ENCODE measurements at places on chromosomes 16 and 17.

GRCh38 chr17:12883472-12883871, 94.2 kb downstream of the ARHGAP44 start:
- DNase-seq = no peak

GRCh38 chr17:71023249-71024030, 854.1 kb downstream of the KCNJ2 start:
- no peak for DNase-seq

GRCh38 chr17:45895304-45895968, 1.1 kb downstream of the MAPT start:
- DNase-seq = no peak

DNA sequence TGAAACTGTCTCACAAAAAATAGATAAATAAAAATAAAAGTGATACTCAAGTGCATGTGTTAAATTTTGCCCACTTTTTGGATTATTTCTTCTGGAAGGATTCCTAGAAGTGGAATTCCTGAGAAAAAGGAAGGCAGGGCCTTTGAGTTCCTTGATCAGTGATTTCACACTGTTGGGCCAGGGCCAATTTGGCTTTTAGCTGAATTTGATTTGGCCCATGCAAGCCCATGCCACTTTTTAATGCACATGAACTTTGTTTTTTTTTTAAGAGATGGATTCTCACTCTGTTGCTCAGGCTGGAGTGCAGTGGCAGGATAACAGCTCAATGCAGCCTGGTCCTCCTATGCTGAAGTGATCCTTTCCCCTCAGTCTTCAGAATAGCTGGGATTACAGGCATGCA, 96.3 kb downstream of the TNFRSF13B start:
- DNase-seq = no peak

DNA sequence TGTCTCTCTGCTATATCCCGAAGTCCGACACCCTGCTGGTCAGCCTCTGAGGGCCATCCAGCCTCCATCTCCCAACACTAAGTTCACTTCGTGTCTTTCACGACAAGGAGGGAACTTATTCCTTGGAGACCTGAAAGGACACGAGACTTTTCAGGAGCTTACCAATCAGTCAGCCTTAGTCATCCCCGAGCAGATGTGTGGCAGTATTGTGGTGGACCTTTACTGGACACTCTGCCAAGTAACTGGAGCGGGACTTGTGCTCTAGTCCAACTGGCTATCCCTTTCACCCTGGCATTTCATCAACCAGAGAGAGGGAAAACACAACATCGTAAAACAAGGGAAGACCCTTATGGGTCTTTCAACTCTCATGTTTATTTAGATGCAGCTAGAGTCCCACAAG, 87.1 kb downstream of the EMP2 start:
- DNase-seq = no peak

DNA sequence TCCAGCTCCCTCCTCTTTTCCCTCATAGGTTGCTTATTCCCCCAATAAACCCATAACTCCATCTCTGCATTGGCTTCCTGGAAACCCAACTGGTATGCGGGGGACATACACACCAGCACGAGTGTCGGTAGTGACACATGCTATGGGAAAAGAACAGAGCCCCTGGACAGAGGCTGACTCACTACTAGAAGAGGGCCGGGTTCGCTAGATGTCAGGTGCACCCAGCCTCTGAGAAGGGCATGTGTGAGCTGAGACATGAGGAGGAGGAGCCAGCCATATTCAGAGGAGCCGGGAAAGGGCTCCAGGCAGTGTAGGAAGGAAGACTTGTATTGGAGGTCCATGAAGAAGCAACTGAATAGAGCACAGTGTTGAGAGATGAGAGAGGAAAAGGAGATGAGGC, 241.1 kb downstream of the SOX9 start:
- peak; percentile 53 for DNase-seq

DNA sequence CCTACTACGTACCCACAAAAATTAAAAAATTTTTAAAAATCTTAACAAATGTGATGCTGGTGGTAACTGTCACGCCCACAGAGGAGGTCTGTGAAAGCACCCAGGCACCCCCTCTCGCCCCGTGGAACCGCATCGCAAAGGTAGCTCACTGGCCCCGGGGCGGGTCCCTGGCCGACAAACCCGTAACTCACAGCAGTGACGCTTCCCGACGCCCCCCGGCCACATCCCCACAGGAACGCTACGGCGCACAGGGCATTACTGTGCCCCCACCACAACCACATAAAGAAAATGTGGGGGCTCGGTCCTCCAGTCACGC, 366 bp downstream of the ANKS3 start:
- no peak for DNase-seq

- no peak for DNase-seq
Measured at GRCh38 chr16:49502136-49502881, 128.7 kb downstream of the C16orf78 start.

DNA sequence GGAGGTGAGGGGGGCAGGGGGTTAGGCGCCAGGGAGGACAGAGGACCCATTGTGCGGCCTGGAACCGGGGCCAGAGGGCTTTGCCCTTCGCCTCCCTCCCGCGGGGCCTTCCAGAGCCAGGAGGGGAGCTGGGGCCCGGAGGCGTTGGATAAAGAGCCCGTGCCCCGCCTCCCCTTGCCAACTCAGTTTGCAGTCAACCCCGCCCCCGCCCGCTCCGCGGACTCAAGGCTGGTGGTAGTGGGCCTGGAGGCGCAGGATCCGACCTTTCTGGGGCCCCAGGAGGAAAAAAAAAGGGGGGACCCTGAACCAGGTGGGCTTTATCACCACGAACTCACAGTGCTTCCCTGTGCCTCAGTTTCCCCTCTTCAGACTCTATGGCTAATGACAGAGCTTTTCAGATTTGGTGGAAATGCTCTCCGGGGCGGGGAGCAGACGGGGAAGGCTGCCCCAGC, 2.0 kb upstream of the SPHK1 start:
- DNase-seq = no peak

DNA sequence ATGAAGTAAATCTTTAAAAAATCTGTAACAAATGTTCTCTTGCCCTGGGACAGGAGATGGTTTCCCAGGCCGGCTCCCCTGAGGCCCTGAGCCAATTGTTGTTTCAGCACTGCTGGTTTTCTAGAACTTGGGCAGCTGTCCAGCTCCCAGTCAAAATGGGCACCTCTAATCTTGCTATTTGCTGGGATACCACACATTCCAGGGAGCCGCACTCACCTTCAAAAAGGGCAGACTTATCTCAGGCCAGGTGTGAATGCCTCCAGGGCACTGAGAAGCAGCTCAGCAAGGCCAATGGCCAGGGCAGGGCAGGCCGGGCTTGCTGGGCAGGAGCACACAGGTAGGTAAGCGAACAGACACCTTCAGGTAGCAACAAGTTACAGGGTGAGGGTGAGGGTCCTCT, 24.4 kb downstream of the TRIM16 start:
- DNase-seq = no peak

DNA sequence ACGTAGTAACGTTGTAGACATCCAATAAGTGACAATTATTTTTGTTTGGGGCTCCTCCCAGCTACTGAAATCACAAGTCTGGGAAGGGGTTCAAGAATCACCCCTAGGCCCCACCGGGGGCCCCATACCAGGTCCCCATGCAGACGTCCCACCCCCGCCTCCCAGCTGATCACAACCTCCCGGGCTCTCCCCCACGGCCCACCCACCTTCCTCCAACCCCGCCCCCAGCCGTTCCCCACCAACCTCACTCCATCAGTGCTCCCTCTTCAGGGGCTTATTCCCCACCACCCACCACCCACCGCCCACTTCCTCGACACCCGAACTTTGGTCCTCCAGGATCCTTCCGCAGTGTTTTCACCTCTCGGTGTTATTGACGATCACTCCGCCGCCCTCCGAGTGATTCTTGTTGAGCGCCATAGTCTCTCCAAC, 240 bp downstream of the WBP2 start:
- no peak for DNase-seq
